ENCODE measurements at places on chromosomes 5 and 9.
A peak's percentile ranks its signal among the peaks of the same experiment; 100 is the strongest.

DNA sequence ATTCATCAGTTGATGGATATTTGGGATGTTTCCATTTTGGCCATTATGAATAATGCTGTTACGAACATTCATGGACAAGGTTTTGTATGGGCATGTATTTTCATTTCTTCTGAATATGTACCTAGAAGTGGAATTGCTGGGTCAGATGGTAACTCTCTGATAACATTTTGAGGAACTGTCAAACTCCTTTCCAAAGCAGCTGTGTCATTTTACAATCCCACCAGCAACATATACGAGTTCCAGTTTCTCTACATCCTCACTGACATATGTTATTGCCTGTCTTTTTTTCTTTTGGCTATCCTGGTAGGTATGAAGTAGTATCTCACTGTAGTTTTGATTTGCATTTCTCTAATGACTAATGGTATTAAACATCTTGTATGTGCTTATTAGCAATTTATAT is 86.7 kb downstream of the PRKACG start:
- no peak for DNase-seq

GRCh38 chr9:123169926-123170325 is 98.5 kb downstream of the STRBP start:
- no peak for DNase-seq

DNA sequence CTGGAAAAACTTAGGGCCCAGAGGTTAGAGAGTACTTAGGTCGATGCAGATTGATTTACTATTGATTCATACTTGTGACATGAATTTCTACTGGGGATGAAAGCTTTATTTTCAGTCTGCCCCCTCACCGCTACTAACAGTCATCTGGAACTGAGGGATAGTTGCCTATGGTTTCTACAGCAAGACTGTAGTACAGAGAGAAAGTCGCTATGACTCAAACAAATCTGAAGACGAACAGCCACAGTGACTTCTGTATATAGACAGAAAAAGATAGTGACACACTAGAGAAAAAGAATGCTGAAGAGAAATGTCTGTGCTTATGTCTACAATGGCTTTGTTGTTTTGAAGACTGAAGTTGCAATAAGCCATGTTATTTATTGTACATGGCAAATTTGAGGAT is 17.3 kb downstream of the OR13D1 start:
- DNase-seq, result no peak

DNA sequence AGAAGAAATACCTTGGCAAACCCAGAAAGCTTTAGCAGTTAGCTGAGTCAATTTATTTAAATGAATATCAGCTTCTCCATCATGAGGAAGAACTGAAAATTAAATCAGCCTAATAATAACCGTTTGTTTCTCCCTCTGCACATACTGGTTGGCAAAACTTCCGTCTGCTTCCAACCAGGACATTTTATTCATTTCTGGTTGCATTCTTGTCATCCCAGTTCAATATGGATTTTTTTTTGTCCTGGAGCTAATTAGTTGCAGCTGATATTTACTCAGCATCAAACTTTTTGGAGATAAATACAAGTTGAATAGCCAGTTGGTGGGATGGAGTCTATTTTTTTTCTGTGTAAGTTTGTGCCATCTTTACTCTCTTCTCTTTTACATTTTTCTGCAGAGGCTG is 126.5 kb upstream of the GDNF start:
- no peak for DNase-seq

DNA sequence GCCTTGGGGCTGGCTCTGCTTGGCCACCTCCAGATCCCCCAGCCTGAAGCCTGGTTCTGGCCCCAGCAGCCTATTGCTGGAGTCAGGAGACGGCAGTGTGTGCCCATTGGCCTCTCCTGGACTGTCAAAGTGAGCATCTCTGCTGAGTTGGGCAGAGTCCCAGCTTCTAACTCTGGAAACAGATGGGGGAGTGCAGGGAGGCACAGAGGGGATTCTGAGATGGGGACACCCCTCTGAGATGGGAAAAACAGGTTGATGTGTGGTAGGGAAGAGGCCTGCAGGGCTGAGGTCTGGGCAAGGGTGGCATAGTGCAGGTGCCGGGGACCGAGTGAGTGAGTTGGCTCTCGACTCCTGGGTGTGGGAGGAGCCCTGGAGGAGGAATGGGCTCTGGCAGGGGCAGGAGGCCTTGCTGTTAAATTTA is 27.5 kb downstream of the PHF2 start:
- DNase-seq, result no peak

DNA sequence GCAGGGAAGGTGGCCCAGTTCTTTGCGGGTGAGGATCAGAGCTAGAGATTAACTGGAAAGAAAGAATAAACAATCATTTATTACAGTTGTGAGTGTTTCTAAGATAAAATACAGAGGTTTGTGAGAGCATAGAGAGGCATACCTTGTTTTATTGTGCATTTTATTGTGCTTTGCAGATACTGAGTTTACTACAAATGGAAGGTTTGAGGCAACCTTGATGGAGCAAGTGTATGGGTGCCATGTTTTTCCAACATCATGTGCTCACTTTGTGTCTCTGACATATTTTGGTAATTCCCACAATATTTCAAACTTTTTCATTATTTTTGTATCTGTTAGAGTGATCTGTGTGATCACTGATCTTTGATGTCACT is 715 bp upstream of the C5orf34 start:
- no peak for DNase-seq

DNA sequence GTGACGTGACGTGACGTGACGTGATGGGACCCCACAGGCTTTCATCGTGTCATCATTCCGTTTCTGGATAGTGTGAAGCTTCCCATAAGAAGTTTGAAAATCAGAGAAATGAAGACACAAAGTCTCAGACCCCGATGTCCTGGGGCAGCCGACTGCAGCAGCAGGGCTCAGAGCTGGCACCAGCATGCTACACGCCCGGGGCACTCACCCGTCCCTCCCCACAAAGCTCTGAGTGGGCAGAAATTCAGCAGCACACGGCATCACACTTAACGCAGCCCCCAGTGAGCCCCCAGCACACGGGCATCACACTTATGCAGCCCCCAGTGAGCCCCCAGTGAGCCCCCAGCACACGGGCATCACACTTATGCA is 42.2 kb downstream of the SLC12A7 start:
- DNase-seq, result no peak

- peak; percentile 2 for DNase-seq
Measured at GRCh38 chr5:19987612-19988361, at the start of gene CDH18. CDH18 (minus strand) TSS chr5:19988200; CDS start chr5:19838986, 149,214 bp downstream.

DNA sequence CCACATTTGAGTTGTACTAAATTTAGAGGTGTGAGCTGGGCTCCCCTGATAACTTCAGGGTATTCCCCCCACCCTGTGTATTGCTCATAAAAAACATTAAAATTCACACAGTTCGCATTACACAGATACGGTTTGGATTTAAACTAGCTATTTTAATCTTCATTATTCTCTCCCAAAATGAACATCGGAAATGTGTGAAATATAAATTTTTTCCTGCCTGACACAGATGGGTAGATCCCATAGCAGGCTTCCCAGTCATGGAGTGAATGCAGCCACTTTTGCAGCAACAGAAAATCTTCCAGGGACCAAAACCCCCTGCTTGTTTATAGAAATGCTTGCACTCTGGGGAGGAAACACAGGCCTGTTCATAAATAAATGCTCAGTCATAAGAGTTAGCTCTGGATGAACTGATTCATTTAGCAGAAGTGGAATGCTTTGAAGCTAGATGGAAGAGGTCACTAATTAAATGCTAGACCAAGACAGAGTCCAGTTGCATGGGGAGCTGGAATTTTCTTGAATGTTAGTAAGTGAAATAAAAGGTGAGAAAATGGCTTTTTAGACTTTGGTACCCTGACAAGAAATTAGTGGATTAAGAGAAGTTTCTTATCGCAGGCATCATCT is 115.6 kb downstream of the PDE8B start:
- no peak for DNase-seq
